ENCODE measurements at places on chromosomes 3 and 15.

- H3K4me3 ChIP-seq = no peak overlapping the region
- H3K4me1 ChIP-seq = no peaks in the 10 kb centered on the region
- no peaks in the 10 kb centered on the region for H3K36me3 ChIP-seq
- no peaks in the 10 kb centered on the region for H3K27me3 ChIP-seq
- no peak overlapping the region for H3K27ac ChIP-seq
Observed at GRCh38 chr15:65631503-65631902, 9.8 kb downstream of the SLC24A1 start.

DNA sequence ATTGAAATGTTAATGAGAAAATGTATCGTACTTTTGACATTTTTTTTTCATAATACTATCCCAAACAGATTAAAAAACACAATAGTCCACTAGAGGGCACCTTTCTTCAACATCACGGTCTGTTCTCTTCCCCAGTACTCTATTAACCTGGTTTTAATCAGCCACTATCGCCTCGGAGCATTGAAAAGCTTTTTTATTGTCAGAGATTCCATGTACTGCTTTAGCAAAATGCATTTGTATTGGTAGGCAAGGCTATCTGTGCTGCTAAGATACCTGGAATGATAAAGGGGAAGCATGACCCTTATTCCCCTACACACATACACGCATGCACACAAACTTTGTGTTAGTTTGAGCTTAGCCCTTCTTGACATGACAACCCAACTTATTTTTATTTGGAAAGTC, 160.1 kb upstream of the IL12A start:
- DNase-seq = peak; percentile 35
- H3K4me3 ChIP-seq = no peak overlapping the region
- peaks cover 8% of the 10 kb centered on the region for H3K36me3 ChIP-seq
- no peaks in the 10 kb centered on the region for H3K27me3 ChIP-seq
- peaks cover 26% of the 10 kb centered on the region for H3K4me1 ChIP-seq
- H3K27ac ChIP-seq = no peak overlapping the region

DNA sequence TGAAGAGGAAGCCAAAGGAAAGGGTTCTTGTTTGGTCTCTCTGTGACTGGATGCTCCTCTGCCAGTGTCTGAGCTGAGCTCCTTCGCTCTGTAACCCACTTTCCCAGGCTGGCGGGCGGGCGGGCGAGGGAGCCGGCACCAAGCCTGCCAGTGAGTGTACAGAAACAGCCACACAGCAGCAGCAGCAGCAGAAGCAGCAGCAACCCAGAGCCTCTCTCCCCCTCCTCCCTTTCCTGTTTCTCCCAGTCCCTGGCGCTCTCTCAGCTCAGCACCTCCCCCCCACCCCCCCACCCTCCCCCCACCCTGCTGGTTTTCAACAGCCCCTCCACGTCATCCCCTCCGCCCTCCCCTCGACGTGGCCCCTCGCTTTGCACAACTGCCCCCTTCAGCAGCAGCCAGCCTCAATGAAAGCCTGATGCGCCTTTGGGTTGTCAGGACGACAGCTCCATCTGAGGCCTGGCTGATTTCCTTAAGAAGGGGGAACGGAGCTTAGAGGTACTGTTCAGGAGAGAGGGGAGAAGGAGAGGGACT, at the start of gene LSAMP:
Gene LSAMP (minus strand): TSS at position 177 of the 531 bp plus-strand sequence.
- no peaks in the 10 kb centered on the region for H3K4me1 ChIP-seq
- H3K4me3 ChIP-seq = no peak within 1 kb of the TSS
- DNase-seq = no peak
- no peak within 1 kb of the TSS for H3K27ac ChIP-seq
- H3K27me3 ChIP-seq = peaks cover 18% of the 10 kb centered on the region

DNA sequence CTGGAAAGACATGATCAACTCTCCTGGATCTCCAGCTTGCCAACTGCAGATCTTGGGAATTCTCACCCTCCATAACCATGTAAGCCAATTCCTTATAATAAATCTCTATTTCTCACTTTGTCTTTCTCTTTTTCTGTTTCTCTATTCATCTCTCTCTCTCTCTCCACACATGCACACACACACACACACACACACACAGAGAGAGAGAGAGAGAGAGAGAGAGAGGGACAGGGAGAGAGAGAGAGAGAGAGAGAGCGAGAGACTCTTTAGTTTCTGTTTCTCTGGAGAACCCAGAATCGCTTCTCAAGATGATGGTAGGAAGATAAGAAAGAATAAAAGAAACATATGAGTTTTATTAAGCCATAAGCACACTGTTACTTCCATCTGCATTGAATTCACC, 111.9 kb downstream of the BCHE start:
- H3K27ac ChIP-seq = no peak overlapping the region
- H3K4me3 ChIP-seq = no peak overlapping the region
- no peaks in the 10 kb centered on the region for H3K36me3 ChIP-seq

DNA sequence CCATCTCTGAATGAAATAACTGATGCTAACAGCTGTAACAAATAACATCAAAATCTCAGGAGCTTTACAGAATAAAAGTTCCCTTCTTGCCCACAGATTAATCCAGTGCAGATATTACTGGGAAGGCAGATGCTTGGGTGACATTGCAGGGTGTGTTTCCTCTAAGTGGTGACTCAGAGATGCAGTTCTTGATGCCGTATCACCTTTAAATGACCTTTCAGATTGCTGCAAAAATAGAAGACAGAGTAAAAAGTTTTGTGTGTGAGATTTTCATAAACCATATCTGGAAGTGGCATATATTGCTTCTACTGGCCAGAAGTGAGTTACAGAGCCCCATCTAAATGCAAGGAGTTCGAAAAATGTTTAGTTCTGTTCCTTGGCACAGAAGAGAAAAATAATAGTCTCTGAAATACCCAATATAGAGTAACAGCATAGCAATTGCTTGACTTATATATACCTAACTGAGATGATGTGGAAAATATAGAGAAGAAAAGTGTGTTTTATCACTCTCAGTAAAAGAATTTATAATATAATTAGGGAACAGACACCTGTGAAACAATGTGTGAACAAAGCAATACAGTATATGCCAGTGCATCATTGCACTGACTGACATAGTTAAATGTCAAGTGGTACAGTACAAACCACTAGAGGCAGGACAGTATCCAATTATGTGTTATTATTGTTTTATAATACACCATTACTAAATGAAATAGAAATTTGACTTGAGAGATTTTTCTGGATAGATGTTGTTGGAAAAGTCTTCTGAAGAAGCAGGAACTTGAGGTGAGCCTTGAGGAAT, 430.7 kb upstream of the CBLB start:
- no peak overlapping the region for H3K4me3 ChIP-seq
- no peaks in the 10 kb centered on the region for H3K36me3 ChIP-seq
- no peak for DNase-seq
- H3K27ac ChIP-seq = no peak overlapping the region
- H3K4me1 ChIP-seq = no peaks in the 10 kb centered on the region

- H3K4me1 ChIP-seq = peaks cover 13% of the 10 kb centered on the region
- H3K4me3 ChIP-seq = no peak overlapping the region
- H3K27me3 ChIP-seq = no peaks in the 10 kb centered on the region
- DNase-seq = no peak
- peaks cover 41% of the 10 kb centered on the region for H3K36me3 ChIP-seq
Observed at GRCh38 chr3:49161808-49162530, 4.2 kb downstream of the CCDC71 start.

Measured in SJSA1 (cell line).